ENCODE measurements at places on chromosomes 3 and 15.
A peak's percentile ranks its signal among the peaks of the same experiment; 100 is the strongest.

DNA sequence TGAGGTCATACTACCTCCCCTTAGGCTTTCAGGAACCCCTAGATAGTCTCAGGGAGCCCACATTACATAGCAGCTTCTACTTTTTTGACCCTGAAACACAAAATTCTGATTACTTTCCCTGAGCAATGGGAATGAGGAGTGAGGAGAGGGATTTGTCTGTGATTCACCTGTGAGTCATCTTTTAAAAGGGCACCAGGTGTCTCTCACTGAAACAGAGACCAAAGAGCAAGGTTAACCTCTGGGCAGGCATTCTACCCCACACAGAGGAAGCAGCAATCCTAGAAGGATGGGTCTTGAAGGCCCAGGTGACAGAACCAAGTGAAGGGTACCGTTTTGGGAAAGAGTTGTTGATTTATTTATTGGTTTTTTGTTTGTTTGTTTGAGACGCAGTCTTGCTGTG lies 31.1 kb upstream of the UBE2E2 start:
- no peak for DNase-seq

GRCh38 chr3:197008436-197009209 lies 21.0 kb downstream of the MELTF start:
- DNase-seq = no peak

DNA sequence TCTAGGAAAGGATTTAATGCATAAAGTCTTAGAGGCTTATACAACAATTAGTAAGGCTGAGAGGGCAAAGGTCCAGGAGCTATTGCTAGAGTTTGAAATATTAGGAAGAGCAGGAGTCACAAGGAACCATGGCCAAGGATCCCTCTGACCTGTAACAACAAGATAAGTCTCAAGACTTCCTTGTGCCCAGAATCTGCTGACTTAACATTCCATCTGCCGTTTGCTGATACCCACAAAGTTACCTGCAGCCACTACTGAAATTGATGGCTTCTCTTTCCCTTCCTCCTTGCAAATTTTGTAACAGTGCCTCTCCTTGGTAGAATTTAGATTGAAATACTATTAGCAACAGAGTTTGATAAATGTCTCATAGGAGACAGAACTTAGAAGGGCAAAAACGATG lies 4.7 kb upstream of the MYEF2 start:
- DNase-seq = no peak

DNA sequence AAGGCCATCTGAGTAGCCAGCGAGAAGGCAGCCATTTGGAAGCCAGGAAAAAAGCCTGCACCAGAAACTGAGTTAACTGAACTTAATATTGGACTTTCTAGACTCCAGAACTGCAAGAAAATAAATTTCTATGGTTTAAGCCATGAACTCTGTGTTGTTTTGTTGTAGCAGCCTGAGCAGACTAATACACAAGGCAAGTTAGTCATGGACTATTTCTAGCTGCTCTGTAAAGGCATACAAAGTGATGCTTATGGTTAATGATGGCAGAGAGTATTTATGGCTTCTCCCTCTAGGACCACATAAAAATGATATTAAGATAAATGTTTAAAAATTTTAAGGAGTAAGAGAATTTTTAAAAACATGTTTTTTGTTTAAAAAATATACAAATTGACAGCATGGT lies 37.1 kb downstream of the PROS1 start:
- no peak for DNase-seq

DNA sequence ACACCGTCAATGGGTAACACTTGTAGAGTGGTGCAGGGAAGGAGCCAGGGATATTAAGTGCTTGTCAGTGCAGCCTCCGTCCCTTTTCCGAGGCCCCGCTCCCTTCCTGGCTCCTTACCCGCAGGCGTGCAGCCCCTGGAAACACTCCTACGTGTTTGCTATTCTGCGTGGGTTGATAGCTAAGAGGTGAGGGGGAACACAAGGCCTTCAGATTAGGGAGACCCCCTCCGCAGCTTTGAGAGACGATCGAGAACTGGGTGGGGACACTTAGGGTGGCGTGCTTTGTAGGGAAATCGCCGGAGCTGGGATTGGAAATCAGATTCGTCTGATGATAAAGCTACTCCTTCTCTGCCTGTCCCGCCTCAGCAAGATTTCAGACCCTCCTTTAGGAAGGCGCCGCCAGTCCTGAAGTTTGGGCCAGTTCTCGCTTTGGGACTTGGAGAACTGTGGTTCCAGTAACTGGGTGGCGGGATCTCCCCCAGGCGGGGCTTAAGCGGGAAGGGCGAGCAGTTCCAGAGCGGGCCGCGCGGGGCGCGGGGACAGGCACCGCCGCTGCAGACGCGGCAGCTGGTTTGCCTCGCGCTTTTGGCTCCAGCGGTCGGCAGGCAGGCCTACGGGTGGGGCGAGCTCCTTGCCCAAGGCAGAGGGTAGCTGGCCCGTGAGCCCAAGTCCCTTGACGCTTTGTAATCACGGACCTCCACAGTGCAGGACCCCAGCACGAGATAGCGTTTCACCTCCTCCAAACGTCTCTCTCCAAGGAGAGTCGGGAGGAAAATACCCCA lies 8.0 kb upstream of the FAM107A start:
- peak; percentile 52 for DNase-seq

GRCh38 chr15:62444104-62445022 lies 279.3 kb upstream of the C2CD4B start:
- no peak for DNase-seq

- no peak for DNase-seq
These were observed 4.1 kb upstream of the MEF2A start for GRCh38 chr15:99561476-99562230.

- DNase-seq = no peak
These were observed 101.0 kb downstream of the ANP32A start for GRCh38 chr15:68719672-68720071.

DNA sequence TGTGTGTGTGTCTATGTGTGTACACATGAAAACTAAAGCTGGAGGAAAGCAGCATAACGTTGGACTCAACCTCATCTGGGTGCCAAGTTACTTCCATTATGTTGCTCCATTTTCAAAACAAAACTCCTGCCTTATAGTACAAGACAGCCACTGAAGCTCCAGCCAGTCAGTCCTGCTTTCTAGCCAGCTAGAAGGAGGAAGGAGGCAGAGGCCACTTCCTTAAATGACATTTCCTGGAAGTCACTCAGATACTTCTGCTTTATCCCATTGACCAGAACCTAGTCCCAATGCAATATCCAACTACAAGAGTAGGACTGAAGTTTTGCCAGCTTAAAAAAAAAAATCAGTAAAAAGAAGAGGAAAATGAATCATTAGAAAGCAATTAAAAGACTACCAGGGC lies 31.7 kb downstream of the CADPS start:
- DNase-seq = no peak

DNA sequence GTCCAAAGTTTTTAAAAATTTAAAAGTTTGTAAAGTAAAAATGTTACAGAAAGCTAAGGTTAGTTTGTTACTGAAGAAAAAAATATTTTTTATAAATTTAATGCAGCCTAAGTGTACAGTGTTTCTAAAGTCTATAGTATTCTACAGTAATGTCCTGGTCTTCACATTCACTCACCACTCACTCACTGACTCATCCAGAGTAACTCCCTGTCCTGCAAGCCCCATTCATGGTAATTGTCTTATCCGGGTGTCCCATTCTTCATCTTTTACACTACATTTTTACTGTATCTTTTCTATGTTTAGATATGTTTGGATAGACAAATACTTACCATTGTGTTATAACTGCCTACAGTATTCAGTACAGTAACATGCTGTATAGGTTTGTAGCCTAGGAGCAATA lies 36.7 kb upstream of the ATP10A start:
- DNase-seq = no peak

GRCh38 chr15:101031213-101031612 lies 112.1 kb downstream of the LRRK1 start:
- no peak for DNase-seq

DNA sequence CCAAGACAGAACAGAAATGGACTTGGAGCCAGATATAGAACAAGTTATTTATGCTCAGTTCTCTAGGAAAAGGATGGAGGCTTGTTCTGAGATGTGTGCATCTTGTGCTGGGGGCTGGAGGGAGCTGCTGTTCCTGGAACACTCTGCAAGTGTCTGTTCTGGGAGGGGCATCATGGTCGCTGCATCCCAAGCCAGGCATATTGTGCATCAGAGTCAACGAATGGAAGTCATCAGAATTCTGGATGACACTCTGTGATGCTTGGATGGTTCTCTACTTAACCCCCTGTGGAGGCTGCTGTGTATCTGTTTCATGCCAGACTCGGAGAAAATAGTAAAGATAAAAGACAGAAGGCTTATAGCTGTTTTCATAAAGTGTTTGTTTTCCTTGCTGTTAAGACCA lies 34.7 kb downstream of the RPL22L1 start:
- no peak for DNase-seq

DNA sequence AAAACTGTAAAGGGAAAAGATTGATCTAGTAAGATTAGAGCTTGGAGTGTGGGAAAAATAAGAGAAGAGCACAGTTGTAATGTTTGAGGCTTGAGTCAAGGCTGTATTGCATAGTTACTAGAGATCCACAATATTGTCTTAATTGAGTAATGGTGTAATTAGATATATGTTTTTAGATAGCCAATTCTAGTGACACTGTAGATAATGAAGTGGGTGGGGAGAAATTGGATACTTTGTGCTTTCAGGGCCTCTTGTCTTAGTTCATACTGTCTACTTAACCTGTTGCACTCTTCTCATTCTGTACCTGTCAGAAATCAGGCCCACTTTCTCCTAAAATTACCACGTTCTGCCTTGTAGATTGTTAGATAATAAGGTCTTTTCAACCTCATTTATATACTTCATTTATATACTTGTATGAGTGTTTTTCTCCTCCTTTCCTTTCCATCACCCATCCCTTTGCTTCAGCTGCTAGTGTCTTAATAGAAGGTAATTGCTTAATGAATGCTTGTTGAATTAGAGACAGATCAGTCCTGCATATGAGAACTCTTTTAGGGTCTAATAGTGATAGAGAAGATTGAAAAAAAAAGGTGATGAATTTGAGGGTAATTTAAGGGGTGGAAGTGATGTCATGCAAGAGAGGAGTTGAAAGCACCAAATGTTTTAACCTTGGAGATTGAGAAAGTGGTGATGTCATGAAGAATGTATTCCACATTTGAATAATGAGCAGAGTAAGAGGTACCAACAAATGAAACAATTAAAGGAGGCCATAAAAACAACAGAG lies 32.0 kb downstream of the PIK3CA start:
- no peak for DNase-seq
